ENCODE measurements at places on chromosomes 7 and 10.

DNA sequence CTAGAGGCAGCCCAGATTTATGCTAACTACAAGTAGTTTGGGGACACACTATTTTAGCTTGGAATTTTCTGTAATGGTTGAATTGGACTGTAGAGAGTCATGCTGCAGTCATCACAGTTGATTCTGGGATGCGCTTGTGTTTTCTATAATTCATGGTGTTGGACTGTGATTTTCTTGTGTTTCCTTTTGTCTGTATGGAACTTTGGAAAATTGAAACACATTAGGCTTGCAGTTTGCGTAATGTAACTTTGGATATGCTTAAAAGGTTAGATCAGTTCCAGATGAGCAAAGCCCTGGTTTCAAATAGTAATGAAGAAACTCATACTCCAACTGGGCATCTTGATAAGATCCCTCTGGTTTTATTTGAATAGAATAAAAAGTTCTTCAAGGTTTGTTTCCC, 502.2 kb downstream of the ARL4A start:
- no peak for DNase-seq

- DNase-seq, result peak; percentile 40
Observed at GRCh38 chr7:105224884-105225651, 163.7 kb downstream of the SRPK2 start.

DNA sequence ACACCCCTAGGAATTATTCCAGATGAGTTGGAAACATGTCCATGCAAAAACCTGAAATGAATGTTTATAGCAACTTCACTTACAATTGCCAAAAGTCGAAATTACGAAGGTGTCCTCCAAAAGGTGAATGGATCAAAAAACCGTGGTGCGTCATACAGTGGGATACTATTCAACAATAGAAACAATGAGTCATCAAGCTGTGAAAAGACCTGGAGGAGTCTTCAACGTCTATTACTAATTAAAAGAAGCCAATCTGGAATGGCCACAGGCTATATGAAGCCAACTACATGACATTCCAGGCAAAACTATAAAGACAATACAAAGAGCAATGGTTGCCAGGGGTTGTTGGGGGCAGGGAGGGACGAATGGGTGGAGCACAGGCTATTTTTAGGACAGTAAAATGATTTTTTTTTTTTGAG, 12.6 kb upstream of the PPP2R2D start:
- DNase-seq, result no peak

- DNase-seq, result no peak
Observed at GRCh38 chr7:122438492-122438891, 133.9 kb upstream of the FEZF1 start.

GRCh38 chr7:15703732-15704131, 17.2 kb upstream of the MEOX2 start:
- no peak for DNase-seq

- DNase-seq, result no peak
Observed at GRCh38 chr7:118324790-118325449, 100.4 kb downstream of the ANKRD7 start.

DNA sequence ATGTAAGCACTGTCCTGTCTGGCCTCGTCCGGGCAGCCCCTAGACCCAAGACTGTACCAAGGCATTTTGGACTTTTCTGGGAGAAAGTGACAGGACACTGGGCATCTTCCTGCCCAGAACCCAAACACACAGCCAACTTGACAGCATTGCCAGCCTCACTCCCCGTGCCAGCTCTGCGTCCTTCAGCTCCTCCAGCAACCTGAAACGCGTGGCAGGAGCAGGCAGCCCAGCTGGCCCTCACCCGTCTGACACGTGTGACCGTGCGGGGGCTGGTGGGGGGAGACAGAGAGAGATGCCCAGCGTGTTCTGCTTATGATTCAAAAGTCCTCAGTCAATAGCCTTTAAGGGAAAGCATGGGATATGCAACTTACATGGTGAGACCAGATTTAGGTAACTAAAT, 50.3 kb upstream of the SLC29A3 start:
- no peak for DNase-seq

DNA sequence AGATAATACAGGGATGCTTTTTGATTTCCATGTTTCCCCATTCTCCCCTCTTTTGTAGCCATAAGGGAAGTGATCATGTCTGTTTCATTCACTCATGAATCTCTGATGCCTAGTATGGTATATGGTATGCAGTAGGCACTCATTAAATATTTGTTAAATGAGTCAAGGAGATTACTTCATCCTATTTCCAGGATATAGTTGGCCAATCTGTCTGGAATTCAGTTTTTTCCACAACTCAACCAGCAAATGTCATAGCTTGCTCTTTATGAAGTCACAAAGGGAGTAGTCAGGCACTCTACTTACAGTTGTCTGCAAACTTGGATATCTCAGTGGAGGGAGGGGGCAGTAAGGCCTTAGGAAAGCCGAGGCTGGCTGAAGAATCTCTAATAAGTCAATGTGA, 853.6 kb downstream of the LRMDA start:
- no peak for DNase-seq

GRCh38 chr10:14556285-14556956, 218.3 kb downstream of the FAM107B start:
- peak; percentile 25 for DNase-seq

DNA sequence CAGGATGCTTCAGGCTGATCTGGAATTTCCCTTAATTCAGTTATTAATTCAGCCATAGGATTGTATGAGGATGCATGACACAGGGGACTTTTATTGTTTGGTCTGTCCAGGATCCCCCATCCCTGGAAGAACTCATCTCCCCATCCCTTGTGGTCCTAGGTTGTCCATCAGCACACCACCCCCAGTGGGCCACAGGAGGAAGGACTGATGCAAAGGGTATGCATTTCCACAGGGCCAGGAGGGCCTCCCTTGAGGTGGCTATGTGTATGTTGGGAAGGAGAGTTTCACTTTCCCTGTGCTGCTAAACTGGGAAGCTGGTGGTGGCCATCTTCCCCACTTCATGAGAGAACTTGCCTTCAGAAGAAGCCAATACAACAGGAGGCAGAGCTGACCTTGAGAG, 44.6 kb upstream of the GRB10 start:
- no peak for DNase-seq

GRCh38 chr7:138226001-138226476, 149.8 kb downstream of the AKR1D1 start:
- no peak for DNase-seq

- no peak for DNase-seq
Observed at GRCh38 chr7:116713918-116714317, 41.9 kb downstream of the MET start.

- no peak for DNase-seq
Observed at GRCh38 chr10:44803862-44804261, 107.3 kb upstream of the TMEM72 start.

GRCh38 chr7:155739538-155740143, 72.6 kb downstream of the SHH start:
- DNase-seq, result no peak

DNA sequence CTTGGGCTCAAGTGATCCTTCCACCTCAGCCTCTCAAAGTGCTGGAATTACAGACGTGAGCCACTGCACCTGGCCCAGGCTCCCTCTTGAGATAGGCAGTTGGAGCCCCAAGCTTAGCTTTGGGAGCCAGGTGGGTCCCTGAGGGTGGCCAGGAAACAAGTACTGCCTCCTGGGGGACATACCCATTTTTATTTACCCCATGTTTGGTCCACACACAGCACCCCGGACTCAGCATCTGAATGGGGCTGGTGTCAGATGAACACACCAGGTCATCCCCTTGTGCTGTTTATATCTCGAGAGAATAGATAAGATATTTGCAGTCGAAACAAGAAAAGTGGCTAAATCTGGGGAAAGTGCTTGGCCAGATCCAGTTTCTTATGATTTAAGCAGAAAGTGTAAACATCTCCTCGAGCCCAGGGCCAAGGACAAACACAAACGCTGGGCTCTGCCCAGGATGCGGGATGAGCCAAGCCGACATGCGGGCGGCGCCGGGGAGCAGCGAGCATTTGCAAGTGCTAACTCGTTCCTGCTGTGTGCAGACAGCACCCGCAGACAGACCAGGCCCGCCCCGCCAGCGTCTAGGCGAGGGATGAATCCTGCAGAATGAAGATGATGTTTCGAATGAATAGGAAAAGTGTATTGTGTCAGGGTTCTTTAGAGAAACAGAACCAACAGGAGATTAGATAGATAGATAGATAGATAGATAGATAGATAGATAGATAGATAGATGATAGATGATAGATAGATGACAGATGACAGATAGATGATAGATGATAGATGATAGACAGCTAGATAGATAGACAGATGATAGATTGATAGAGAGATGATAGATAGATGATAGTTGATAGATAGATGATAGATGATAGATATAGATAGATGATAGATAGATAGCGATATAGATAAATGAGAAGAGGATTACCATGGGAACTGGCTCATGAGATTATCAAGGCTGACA, 44.4 kb upstream of the OCM2 start:
- DNase-seq, result no peak

DNA sequence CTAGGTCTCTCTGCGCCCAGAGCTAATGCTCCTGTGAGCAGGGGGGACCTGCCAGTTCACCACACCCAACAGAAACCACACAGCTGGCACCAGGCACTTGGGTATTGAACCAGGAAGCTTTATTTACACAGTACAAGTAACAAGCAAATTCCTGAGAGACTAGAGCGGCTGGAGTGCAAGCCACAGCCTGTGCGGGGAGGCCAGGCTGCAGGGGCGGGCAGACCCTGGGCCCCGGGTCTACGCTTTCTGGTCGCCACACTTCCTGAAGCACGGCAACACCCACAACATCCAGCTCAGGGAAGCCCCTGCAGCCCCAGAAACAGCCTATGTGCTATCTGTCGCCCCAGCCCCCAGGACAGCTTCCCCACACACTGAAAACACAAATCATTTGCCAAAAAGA, 125.0 kb downstream of the FAM53B start:
- no peak for DNase-seq

DNA sequence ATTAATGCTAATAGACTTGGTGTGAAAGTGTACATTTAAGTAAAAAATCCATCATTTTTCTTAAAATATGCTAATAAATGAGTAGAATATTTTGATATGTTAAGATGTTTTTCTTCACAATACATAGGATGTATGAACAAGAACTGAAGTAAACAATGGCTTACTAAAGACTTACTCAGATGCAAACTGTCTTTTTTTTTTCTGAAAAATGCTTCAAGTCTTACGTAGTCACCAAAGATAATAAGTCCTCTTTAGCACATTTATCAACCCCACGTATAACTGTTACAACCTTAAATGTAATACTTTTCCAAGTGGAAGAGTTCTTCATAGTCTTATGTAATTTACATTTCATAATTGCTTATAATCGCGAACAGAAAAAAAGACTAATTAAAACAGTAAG, 54.8 kb downstream of the MDFIC start:
- DNase-seq, result no peak

- no peak for DNase-seq
Observed at GRCh38 chr10:60246382-60246781, 143.3 kb downstream of the ANK3 start.

- DNase-seq, result no peak
Observed at GRCh38 chr10:110430340-110431273, 67.1 kb upstream of the DUSP5 start.

GRCh38 chr10:24519950-24520349, 203.7 kb downstream of the ARHGAP21 start:
- DNase-seq, result no peak

GRCh38 chr7:74029991-74030415, 2.0 kb downstream of the ELN start:
- no peak for DNase-seq

DNA sequence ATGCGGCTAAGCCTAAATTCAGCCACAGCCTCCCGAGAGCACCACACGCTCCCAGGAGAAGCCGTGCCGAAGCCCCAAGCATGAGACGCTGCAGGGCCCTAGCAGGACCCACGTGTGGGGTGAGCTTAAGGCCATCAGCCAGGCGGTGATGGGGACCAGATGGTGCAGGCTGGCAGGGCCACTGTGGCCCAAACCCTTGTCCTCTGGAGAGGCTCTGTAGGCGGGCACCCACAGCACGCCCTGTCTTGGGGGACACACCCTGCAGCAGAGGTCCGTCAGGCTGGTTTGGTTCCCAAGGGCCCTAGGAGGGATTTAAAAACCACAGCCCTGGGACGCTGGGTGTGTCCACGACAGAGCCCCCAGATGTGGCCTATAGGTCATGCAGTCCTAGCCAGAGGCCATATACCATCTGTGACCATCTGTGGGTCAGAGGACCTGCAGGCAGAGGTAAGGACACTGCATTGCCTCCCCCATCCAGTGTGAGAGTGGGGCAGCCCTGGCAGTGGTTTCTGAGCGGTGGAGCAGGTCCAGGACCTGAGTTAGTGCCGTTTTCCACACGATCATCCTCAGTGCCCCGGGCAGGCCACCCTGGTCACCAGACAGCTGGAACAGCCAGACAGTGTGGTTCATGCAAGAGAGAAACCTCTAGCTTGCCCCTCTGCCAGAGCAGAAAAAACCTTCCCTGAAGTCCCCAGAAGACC, 39.6 kb upstream of the INPP5A start:
- no peak for DNase-seq

GRCh38 chr10:53108317-53108934, 335.8 kb upstream of the MBL2 start:
- DNase-seq, result no peak

DNA sequence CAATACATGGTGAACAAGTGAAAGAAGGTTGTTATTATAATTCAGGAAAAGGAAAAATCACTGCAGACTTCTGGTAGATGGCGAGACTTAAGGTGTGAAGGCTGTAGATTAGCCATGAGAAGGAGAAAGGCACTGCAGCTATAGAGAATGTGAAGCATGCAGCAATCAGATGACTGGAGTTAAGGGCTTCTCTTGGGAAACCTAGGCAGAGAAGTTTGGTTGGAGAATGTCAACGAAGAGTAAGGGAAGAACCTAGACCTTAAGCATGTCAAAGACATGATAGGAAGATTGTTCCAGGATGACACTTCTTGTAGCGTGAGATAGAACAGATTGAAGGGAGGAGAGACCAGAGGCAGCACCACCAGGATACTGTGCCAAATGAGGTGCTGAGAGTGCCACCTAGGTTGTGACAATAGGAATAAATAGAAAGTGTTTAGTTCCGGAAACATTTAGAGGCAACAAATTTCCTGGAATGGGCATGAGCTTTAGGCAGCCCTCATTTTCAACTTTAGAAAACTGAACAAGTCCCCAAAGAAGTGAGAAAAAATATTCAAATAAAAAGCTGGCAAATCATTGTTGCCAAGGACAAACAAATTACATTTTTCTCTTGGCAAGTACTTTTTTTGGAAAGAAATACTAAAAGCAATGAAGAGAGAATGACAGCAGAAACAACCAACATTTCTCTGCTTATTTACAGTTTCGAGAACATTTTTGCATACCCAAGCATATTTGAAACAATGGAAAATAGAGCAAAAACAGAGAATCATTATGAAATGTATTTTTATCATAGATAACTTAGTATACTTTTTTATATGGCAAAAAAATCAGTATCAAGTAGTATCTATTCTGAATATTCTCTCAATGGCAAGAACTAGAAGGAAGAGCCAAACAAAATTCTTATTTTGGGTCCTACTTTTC, 4.9 kb downstream of the LRRC17 start:
- DNase-seq, result no peak

- no peak for DNase-seq
Observed at GRCh38 chr7:8363407-8364015, 69.9 kb upstream of the NXPH1 start.

- no peak for DNase-seq
Observed at GRCh38 chr10:93671042-93671441, 31.4 kb downstream of the FRA10AC1 start.
